ENCODE measurements at places on chromosomes 2 and 18.

- DNase-seq, result no peak
Measured at GRCh38 chr2:20868377-20868776, 45.5 kb upstream of the LDAH start.

GRCh38 chr18:32777049-32777448 lies 4.2 kb upstream of the KLHL14 start:
- no peak for DNase-seq

- no peak for DNase-seq
Measured at GRCh38 chr2:159713631-159714246, 1.4 kb downstream of the MARCHF7 start.

DNA sequence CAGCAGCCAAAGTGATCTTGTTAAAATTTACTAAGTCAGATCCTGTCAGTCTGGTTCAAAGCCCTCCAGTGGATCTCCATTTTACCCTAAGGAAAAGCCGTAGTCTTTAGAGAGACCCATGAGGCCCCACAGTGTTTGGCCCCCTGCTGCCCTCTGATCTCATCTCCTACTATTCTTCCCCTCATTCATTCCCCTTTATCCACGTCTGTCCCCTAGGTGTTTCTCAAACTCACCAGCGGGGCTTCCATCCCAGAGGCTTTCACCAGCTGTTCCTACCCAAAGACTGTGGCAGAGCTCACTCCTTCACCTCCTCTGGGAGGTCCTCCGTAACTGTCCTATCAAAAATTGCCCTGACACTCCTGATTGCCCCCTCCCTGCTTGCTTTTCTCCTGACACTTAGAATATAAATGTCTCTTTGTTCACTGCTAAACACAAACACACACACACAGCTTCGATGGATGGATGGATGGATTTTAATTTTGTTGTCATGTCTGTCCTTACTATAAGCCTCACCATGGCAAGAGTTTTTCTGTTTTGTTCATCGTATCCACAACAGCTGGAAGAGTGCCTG lies 26.1 kb downstream of the LIMS1 start:
- DNase-seq, result no peak

DNA sequence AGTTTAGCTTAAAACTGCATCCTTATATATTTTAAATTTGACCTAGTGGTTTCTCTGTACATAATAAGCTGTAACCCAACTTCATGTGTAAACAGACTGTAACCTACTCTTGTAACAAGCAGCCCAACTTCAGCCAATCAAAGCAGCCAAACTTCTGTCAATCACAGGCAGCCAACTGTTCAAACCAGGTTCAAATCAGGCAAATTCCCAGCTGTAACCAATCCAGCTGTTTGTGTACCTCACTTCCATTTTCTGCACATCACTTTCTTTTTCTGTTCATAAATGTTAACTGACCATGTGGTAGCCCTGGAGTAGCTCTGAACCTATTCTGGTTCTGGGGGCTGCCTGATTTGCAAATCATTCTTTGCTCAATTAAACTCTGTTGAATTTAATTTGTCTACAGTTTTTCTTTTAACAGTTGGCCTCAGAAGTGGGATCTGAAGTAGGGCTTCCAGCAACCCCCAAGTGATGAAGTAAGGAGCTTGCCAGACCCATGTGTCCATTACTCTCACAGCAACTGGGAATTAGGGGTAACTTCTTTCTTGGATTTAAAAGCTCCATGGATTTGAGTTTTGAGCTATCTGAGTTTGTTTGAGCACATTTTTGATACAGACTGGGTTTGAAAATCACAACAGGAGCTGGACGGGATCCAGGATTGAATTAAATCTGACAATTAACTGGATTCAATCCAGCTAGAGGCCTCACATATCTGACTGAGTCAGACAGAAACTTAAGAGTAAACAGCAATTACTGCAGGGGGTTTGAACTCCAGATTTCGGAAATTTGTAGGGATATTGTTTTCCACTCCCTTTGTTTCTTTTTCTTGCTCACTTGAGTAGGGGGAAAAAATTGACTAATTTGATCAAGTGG lies 1569.7 kb upstream of the SLC39A10 start:
- no peak for DNase-seq

GRCh38 chr2:161371869-161372268 lies 44.2 kb upstream of the TBR1 start:
- DNase-seq, result no peak

DNA sequence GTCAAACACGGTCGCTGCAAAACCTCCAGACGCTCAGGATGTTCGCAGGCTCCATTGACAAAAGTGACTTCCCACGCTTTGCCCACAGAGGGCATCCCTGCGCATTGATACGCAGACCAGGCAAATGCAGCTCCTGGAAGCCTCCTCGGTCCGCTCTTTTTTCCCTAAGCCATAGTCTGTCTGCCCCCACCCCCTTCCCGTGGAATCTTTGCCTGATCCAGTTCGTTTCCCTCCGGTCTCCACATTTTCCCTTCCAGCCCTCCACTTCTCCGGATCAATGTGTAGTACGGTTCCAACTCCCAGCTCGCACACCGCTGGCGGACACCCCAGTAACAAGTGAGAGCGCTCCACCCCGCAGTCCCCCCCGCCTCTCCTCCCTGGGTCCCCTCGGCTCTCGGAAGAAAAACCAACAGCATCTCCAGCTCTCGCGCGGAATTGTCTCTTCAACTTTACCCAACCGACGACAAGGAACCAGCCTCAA lies at the start of gene DCC:
TSS of gene DCC (plus strand) at position 307 of the 481 bp plus-strand sequence. CDS start 591 bp downstream, outside the sequence.
- peak; percentile 1 for DNase-seq

DNA sequence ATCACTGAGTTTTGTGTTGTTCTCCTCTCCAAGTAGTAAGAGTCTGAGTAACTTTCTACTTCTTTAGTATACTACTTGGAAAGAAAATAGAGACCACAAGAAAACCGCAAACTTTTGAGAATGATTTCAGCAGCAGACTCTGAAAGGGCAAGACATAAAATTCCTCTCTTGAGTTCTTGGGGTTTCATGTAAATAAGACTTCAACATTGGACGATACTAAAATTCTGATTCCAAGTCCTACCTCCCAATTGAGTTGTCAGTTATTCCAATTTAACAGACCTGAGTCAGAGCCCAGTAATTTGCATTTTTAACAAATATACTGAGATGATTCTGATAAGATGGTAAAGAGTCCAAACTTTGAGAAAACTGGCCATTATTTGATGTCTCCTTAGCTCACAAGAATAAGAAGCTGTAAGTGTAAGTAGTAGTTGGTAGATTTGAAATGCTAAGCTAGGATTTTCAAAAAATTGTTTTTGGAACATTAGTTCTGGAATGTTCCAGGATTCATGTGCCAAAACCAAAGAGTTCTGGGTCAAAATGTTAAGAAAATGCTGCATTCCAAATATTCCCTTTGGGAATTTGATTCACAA lies 261.6 kb upstream of the SPOPL start:
- DNase-seq, result no peak

GRCh38 chr18:35811896-35812295 lies 160.6 kb upstream of the RMP24 start:
- DNase-seq, result no peak

DNA sequence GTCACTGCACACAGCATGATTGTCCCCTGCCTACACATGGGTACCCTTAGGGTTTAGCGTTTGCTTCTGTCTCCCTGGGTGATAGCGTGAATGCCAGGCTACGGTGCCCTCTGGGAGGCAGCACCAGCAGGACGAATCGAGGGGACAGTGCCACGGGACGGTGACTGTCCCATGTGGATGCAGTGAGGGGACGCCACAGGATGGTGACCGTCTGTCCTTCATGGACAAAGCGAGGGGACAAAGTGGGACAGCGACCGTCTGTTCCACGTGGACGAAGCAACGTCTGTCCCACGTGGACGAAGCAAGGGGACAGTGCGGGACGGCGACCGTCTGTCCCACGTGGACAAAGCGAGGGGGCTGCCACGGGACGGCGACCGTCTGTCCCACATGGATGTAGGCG lies 25.7 kb downstream of the CTDP1 start:
- no peak for DNase-seq

- no peak for DNase-seq
Measured at GRCh38 chr2:219782737-219783348, 155.4 kb downstream of the SLC4A3 start.
